Right ventricle myocardium inferior (tissue), 1 donor: ENCODE measurements at places on chromosomes 13 and 19. TPM values are rescaled to one million over a fixed set of nuclear protein-coding genes. Genes with fewer than 3 reads are reported as not detected.

DNA sequence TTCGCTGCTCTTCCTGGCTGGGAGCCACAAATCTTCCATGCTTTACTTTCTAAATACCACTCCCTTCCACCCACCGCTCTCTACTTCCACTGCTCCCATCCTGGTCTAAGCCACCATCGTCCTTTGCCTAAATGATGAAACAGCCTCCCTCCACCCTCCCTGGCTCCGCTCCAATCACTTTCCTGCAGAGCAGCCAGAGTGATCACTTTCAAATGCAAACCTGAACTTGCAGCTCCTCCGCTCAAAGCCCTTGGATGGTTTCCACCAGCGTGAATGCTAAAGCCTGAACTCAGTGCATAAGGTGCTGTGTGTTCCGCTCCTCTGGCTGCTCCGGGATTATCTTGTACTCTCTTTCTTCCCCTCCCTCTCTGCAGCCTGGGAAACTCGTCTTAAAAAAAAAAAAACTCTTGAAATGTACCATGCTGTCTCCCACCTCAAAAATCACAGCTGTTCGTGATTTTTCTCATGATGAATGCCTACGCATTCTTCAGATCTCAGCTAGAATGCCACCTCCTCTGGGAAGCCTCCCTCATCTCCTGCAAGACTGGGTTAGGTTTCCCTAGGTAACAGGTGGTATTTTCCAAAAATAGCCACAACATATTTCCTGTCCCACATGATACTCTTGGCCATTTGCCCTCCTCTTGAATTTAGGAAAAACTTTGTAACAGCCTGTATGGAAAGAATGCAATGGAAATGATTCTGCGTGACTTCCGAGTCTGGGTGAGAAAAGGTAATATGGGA is 3.7 kb upstream of the SIN3B start:
- DNase-seq, result no peak

GRCh38 chr13:26529441-26529840 is 28.0 kb upstream of the WASF3 start:
- no peak for DNase-seq

GRCh38 chr19:49019242-49019932 is 2.5 kb upstream of the LHB start:
- peak; percentile 76 for DNase-seq

TMEM59L gene
- total RNA-seq, result 2.8 TPM

- DNase-seq, result no peak
These were observed 108.0 kb downstream of the DNAJC3 start for GRCh38 chr13:95784900-95785290.

CBY2 gene
- not detected for total RNA-seq

GRCh38 chr13:50124536-50125303 is 109.5 kb downstream of the KCNRG start:
- peak; percentile 98 for DNase-seq

DNA sequence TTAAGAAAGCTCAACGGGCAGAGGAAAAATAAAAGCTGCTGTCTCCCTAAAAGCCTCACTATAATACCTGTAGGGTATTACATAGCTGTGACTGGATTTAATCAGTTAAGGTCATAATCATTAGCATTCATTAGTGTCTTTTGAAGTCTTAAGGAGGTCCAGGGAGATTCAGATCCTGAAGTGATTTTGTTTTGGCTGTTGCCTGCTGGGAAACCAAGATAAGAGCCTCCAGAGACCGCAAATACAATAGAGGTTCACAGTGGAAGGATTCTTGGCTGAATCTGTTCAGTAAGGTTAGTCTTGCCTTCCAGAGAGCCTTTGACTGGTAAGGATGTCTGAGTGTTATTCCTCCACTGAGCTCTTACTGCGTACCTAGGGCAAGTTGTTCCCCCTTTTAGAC is 54.0 kb upstream of the TNFRSF19 start:
- no peak for DNase-seq

DNA sequence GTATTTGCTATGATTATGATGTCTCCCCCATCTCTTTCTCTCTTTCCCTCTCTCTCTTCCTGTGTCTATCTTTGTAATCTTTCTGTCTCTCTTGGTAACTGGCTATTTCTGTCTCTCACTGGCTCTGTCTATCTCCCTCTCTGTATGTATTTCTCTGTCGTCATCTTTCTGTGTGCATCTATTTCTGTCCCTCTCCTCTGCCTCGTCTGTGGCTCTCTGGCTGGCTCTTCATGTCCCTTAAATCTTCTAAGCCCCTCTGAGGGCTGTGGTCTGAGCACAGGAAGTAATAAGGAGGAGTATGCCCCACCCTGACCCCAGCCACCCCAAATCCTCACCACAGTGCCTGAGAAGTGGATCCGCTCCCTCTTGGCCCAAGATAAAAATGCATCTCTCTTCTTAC is 104.4 kb downstream of the DNAJC15 start:
- DNase-seq, result no peak

DNA sequence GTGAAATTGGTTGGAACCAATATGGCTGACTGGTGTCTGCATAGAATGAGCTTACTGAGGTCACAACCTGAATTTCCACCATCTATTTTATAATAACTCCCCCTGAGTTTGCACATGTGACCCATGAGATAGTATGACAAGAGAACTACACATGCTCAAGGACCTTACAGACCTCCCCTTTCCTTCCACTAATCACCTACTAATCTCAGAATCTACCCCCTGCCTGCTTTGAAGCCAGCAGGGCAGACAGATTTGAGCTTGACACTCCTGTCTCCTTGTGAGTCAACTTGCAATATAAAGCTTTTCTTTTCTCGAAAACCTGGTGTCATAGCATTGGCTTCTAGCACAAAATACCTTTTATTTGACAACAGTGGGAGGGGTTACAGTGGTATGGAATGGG is 248.4 kb downstream of the RFC3 start:
- DNase-seq, result no peak

GRCh38 chr19:1250437-1251260 is 2.3 kb downstream of the MIDN start:
- DNase-seq, result peak; percentile 88

PDX1 gene
- not detected for total RNA-seq

DNA sequence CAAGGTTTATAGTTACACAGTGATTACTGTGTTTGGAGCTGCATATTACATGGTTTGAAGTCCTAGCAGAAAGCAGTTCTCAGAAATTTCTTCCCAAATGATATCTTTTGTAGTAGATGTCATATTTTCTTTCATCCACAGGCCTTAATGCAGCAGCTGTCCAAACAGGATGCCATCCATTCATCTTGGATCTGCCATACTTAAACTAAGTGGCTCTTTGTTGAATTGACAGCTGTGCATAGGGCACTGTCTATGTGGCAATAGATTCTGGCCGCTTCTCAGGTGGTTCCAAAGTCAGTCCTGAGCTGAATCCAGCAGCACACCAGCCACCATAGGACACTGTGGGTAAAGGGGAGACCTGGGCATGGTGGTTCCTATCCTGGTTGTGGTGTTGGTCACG is 41.6 kb upstream of the SPRY2 start:
- no peak for DNase-seq

NBEA gene
- total RNA-seq, result 17.2 TPM

- no peak for DNase-seq
These were observed 53.3 kb downstream of the OXGR1 start for GRCh38 chr13:96940961-96941360.

DNA sequence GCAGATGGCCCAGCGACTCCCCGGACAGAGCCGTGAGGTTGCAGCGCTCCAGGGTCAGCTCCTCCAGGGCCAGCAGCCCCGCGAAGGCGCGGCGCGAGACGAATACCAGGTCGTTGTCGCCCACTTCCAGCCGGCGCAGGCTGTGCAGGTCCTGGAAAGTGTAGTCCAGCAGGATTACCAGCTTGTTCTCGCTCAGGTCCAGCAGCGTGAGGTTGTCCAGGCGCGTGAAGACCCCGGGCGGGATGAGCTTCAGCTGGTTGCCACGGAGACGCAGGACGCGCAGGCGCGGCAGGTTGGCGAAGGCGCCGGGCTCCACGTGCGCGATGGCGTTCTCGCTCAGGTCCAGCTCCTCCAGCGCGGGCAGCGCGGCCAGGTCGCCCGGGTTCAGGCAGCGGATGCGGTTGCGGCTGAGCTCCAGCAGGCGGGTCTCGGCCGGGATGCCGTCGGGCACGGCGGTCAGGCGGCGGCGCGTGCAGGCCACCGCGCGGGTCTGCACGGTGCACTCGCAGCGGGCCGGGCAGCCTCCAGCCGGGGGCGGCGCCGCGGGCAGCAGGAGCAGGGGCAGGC is 9.3 kb upstream of the PEAK3 start:
- DNase-seq, result no peak

GRCh38 chr13:113851826-113852535 is 11.9 kb downstream of the GAS6 start:
- no peak for DNase-seq

DNA sequence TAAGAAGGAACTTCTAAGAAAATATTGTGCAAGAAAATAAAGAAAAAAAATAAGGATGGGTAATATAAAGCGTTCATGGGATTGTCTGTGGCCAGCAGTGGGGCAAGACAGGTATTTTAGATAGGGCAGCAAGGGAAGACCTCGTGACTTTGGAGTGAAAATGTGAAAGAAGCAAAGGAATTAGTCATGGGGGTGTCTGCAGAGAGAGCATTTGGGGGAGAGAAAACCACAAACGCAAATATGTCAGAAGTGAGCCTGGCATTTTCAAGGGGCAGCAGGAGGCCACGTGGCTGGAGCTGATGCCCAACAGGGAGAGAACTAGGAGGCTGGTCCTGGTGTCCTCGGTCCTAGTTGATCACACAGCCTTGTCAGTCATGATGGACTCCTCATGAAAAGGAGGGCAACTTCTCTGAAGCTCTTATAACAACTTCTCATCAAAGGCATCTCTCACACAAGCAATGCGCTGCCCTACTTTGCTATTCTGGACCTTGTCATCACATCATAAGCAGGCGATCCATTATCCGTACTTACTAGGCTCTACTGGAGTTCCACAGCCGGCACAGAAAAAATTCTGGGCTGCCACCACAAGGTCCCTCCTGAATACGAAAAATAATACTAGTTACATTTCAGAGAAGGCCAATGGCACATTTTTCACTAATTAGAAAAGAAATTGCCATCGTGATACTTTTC is 31.0 kb downstream of the RUBCNL start:
- DNase-seq, result no peak

DNA sequence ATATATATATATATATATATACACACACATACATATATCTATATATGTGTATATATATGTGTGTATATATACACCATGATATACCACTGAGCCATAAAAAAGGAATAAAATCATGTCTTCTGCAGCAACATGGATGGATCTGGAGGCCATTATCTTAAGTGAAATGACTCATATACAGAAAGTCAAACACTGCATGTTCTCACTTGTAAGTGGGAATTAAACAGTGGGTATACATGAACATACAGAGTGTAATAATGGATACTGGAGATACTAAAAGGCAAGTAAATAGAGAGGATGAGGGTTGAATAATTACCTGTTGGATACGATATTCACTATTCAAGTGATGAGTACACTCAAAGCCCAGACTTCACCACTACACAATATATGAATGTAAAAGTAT is 332.6 kb downstream of the SLITRK1 start:
- DNase-seq, result no peak

RYR1 gene
- 0.81 TPM for total RNA-seq

PLEKHG2 gene
- total RNA-seq, result 10.4 TPM

- peak; percentile 8 for DNase-seq
These were observed 203.0 kb downstream of the POSTN start for GRCh38 chr13:37395544-37395943.

DNA sequence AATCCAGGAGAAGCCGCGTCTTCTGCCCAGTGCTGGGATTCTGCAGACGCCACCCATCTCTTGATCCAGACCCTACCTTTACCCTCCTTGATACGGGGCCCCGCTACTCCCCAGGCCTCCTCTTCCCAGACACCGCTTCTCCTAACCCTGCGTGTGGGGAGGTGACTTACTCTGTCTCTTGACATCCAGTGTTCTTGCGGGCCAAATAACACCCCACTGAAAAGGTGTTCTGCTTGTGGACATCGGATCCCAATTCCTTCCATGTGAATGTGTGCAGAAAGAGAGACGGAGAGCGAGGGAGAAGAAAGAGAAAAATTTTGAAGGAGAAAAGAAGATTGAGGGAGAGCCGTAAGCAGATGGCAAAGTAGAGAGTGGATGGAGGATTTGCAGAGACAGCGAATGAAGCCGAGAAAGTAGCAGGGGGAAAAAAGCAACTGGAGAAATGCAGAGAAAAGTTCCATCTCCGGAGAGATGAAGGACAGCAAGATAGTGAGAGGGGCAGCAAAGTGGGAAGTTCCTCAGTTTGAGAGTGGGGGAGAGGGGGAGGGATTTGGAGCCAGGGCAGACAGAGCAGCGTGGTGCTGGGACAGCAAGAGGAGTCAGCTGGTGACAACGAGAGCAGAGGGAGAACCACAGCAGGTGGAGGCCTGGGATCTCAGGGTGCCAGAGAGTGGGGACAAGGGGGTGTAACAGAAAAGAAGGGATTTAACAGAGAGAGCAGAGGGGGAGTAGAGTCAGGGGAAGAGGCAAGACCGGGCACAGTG is 814 bp downstream of the ZNF480 start:
- DNase-seq, result no peak

- no peak for DNase-seq
These were observed 10.1 kb upstream of the ZNF358 start for GRCh38 chr19:7505682-7506384.

DLEU7 gene
- not detected for total RNA-seq

GRCh38 chr13:37382146-37382545 is 216.4 kb downstream of the POSTN start:
- no peak for DNase-seq

DNA sequence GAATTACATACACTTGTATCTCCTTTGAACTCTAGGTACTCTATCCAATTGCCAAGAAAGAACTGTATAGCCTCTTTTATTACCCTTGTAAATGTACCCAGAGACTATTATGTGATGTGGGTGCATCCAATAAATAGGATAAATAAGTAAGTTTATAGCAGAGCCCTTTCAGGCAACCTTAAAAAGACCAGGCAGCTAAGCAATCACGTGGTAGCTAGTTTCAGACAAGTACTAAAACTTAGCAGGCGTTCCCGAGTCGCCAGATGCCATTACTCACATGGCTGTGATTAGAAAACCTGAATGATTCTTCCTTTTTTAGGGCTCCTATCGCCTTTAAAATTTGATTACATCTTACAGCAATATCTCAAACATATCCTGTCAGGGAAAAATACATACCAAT is 1303.0 kb downstream of the EFNB2 start:
- no peak for DNase-seq
